ENCODE measurements at places on chromosomes 3 and 15.

GRCh38 chr15:81724536-81724935 is 321.3 kb downstream of the MEX3B start:
- no peak for DNase-seq

DNA sequence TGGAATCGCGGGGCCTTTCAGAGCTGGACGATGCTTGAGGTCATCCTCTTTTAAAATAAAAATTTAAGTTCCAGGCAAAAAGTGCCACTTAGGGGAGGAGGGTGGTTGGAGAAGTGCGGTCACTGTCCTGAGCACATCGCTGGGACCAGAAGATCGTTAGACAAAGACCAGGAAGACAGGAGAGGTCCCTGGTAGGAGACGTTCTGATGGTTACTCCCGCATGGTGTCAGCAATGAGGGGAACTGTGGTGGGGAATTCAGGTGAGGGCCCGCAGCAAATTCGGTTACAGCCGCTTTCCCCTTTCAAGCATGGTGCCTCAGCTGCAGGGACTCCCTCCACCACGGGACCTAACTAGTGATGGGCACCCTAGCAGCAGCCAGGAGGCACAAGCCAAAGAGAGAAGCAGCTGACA is 1.0 kb upstream of the ISY1 start:
- DNase-seq: peak; percentile 38

- no peak for DNase-seq
Measured at GRCh38 chr15:64524778-64525177, 64.4 kb downstream of the ZNF609 start.

GRCh38 chr3:160618363-160618762 is 53.0 kb upstream of the KPNA4 start:
- no peak for DNase-seq

GRCh38 chr3:42960786-42961185 is 18.3 kb upstream of the GASK1A start:
- no peak for DNase-seq

DNA sequence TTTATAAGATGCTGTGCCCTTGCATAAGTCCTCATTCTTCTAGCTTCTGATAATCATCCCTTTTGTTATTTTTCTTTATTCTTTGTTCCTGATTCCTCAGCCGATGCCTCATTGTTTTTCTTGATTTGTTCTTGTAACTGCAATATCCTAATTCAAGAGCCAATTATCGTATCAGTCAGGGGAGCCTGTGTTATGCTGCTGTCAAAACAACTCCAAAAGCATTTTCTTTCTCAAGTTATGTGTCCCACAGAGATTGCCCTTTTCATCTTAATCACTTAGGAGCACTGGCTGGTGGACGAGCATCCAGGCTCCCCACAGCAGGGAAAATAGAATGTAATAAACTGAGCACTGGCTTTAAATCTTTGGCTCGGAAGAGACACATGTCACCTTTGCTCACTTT is 207.3 kb downstream of the CHL1 start:
- no peak for DNase-seq

DNA sequence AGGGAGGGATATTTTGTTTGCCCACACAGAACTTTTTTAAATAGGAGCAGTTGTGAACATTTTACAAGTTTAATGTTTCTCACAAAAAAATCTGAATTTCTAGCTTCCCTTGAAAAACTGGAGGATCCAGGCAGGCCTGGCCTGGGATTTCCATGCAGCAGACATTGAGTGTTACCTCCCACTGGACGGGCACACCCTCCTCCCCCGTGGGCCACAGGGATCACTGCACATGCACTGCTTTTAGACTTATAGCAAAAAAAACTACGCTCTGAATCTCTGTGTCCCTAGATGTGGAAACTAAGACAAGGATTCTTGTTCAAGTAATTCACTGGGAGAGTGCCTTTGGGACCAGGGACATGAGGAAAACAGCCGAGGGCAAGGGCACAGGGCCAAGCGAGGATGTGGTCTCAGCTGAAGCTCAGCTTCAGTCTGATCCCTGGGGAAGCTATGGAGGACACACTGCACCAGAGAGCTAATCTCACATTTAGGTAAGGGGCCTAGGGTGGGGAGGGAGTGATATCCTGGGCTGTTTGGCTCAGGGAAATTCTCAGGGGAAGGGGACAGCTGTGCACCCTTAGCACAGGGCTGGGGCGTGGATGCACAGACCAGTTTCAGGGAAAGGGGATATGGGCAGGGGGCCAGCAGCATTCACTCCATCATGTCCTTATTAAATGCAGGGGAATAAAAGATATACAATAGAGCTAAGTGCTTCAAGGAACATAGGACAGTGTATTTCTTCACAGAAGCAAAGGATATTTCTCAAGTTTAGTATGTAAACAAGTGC is 46.0 kb downstream of the FSIP1 start:
- no peak for DNase-seq

DNA sequence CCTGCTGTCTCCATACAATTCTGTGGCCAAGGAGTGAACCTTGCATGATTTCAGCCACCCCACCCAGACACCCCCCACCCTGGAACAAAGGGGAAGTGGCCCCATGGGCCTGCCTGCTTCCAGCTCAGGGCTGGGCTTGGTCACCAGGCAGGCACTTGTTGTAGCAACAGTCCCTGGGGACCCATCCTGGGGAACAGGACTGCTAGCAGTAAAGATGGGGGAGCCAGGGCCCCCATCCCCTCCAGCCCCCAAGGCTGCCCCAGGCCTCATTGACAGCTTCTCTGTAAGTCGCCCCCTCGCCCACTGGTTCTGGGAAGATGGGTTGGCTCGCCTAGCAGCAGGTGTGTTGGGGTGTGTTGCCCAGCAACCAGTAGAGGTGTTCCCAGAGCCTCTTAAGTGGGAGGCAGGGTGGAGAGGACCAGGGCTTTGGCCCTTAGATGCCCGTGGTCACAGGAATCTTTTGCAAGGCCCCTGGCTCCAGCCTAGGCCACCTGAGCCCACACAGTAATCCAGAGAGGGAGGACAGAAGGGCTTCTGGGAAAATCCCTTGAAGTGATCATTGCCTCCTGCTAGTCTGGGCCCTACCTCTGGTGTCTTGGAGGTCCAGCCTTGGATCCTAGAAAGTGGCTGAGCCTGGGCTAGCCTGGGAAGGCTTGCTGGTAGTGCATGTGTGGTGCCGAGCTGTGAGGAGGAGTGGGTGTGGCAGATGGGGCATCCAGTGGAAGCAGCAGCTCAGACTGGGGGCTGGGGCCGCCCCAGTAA is 48.9 kb downstream of the CYP11A1 start:
- no peak for DNase-seq

DNA sequence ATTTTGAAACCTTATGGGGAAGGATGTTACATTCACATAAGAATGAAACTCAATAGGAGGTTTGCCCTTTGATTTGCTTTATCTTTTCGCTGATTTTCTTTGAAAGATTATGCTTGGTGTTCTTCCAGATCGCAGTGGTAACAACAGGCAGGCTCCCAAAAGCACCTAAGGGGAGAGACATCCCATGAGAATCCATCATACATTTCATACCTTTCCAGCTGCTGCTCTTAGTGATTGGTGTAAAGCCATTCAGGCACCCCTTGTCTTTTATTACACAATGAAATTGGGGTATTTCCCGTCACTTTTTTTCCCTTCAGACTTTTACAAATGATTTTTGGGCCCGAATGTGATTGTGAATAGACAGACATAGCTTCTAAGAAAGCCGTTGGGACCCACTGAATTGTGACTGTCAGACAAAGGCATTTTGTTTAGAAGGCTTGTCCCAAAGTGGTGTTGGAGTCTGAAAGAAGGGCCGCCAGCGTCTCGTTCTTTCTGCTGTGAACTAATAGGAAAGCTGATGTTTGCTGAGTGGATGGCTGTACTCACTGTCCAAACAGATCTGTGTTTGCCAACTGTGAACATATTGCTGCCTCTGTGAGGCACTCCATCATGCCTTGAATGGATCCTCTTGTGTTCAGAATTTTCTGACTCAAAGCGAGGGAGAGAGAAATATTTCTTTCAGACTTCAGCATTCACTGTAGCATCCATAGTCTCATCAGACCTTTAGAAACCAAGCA is 164.3 kb downstream of the FNDC3B start:
- DNase-seq: no peak

DNA sequence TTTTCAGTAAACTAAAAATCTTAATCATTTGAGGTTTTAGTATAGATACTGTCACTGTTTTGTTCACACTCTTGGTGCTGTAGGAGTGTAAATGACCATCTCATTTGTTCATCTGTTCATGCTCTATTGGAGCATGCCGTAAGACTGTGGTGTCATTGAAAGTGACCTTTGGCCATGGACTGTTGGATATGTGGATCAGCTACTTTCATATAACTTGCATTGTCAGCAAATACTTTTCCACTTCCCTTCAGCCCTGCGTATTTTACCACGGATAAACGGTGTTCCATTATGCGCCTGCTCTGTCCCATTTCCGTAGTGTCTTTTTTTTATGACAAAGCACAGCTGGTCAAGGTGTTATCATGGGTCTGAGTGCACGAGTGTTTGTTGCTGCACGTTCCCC is 32.6 kb upstream of the SENP5 start:
- DNase-seq: no peak

GRCh38 chr3:148095962-148096361 is 601.7 kb upstream of the AGTR1 start:
- no peak for DNase-seq

- no peak for DNase-seq
Measured at GRCh38 chr3:58874795-58875194, 175.0 kb downstream of the CFAP20DC start.

DNA sequence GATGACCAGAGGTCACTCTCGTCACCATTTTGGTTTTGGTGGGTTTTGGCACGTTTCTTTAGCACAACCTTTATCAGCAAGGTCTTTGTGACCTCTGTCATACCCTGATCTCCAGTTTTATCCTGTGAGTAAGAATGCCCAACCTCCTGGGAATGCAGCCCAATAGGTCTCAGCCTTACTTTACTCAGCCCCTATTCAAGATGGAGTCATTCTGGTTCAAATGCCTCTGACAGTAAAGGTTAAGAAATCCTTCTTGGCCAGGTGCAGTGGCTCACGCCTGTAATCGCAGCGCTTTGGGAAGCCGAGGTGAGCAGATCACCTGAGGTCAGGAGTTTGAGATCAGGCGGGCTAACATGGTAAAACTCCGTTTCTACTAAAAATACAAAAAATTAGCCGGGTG is 3.2 kb upstream of the ATG7 start:
- no peak for DNase-seq

- no peak for DNase-seq
Measured at GRCh38 chr3:159711560-159712333, 276.9 kb upstream of the IL12A start.

DNA sequence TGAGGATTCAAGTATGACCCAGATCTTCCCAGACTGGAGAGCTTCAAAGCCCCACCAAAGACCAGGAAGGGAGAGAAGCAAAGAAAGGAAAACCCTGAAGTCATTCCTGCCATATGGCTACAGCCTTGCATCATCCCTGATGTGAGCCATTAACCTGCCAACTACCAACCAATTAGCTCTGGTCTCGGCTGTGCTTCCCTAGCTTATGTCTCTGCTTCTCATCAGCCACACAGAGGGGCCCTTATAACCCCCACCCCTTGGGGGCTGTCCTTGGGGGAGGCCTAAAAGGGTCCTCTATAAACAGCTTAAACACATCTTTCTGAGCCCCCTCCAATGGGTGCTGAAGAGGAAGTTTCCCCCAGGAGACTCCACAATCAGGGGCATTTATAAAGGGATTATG is 52.8 kb downstream of the NOX5 start:
- no peak for DNase-seq

DNA sequence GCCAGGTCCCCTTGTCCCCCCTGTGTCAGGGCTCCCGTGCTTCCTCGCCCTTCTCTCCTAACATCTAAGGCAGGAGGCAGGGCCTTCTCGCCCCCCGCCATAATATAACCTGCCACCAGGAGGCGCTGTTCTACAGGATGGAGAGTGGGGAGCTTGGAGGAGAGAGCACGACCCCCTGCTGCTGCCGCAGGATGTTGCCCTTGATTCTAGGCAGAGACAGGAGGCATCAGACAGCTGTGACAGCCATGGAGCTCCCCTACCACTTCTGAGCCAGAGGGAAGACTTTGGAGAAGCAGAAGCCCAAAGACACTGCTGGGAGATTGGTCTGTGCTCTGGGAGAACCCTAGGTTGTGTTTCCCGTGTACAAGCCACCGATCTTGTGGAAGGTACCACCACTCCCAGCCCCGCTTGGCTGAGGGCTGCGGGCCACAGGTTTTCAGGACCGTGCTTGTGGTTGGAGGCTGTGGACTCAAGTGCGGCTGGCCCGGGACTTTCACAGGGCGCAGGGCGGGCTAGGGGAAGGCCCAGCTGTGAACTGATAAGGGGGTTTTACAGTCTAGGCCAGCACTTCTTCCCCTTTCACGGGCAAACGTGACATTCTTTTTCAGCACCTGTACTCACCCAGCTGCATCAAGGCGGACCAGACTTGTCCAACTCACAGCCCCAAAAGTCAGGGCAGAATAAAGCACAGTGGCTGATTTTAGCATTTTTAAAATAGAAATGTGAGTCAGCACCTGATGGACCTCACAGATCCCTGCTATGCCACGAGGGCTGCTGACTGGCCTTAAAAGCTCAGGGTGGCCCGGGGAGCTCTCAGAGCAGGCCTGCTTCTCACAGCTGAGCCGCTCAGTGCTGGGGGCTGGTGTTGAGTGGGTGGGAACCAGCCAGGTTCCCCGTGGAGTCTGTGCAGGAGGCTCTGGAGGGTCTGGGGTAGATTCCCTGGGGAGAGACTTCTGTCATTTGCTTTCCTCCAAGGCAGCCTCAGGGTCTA is 2.6 kb upstream of the TIGIT start:
- DNase-seq: peak; percentile 93

- DNase-seq: peak; percentile 15
Measured at GRCh38 chr15:22979238-22980188, 655 bp downstream of the CYFIP1 start.

GRCh38 chr15:66854012-66854965 is 152.3 kb downstream of the SMAD6 start:
- no peak for DNase-seq

DNA sequence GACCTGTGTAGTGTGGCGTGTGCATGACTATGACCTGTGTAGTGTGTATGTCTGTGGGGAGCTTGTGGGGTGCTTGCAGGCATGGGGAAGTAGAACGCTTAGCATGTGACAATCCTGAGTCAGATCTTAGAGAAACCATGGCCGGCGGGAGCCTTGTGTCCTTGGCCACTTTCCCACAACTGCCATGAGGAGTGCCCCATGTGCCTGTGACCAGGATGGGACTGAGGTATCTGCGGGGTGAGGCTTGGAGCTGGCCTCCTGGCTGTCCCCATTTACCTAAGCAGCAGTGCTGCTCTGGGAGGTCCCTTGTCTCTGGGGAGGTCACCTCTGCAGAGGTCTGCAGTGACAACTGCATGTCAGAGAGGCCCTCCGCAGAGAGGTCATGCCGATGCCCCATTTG is 23.6 kb downstream of the TRPM1 start:
- DNase-seq: no peak

GRCh38 chr3:70358978-70359580 is 46.6 kb upstream of the MDFIC2 start:
- no peak for DNase-seq

- no peak for DNase-seq
Measured at GRCh38 chr3:99910752-99911290, 93.2 kb downstream of the CMSS1 start.

- DNase-seq: no peak
Measured at GRCh38 chr3:190534386-190534785, 20.5 kb downstream of the IL1RAP start.

All from CD4-positive, alpha-beta T cell treated with Interleukin-10 for 1 hour (primary cell).